ENCODE measurements at places on chromosomes 13 and 19.

DNA sequence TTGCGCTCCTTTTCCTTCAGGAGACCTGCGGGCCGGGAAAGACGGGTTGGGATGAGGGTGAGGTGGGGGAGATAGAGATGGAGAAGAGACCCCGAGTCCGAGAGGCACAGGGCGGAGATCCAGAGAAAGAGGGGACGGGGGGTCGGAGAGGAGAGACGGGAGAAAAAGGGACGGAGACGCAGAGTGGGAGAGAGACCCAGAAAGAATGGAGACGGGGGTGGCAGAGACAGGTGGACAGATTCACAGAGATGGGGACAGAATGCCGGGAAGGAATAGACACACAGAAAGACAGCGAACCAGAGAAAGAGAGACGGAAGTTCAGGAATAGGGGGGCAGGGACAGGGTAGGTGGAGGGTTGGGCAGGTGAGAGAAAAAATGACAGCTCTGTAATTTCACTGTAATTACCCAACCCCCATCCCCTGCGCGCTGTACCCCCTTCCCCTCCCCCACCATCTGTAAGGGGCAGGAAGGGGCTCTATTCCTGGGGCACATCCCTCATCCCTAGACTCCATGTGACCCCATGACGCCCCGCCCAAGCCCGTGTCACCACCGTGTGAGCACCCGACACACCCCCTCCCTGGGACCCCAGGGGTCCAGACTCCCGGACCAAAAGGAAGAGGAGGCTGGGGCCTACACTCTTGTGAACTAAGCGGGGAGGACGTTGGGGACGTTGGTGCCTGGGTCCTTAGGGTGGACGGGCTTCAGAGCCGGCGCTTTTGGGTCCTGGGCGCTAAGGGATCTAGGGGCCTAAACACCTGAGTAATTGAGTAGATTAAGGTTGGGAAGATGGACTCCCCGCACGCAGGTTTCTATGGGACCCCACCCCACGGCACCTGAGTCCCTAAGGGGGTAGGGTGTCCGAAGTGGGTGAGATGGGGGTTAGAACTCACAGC lies 967 bp downstream of the DBP start:
- DNase-seq: no peak

- DNase-seq: no peak
Observed at GRCh38 chr13:41765020-41765419, 195.9 kb downstream of the VWA8 start.

DNA sequence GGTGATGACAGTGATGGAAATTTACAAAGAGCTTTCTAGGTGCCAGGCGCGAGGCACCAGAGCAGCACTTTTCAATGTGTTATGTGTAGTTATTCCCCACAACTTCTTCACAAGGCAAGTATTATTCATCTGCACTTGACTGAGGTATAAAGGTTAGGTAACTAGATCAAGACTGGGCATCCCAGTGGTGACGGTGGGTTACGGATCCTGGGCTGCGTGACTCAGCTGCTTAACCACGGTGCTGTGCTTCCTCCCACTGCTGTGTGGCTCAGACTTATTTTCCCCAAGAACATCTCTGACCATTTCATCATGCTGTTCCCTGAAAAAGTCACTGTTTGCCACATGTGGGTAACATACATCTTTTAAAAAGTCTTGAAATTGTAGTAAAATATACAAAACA lies 19.3 kb downstream of the EDDM13 start:
- DNase-seq: no peak

GRCh38 chr13:63092456-63092855 lies 1676.8 kb upstream of the PCDH20 start:
- no peak for DNase-seq

DNA sequence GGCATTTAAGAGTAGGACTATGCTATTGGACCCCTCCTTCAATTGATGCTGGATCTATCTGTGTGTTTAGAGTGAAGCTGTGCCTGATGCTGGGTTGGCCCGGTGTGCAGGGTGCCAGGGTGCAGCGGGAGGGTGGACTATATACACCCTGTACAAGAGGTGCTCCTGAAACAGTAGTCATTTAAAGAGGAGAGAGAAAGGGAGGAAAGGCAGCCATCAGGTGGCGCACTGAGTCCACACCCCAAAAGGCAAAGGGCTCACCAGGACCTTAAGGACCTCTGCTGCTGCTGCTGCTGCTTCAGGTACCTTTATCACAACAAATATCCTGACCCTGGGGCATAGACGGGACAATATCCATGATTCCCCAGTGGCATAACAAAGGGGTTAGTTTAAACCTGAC lies 39.4 kb downstream of the ZNF136 start:
- no peak for DNase-seq

Data from HuH-7.5 (cell line).